CD4-positive, alpha-beta T cell treated with Interferon alpha-2 for 1 hour (primary cell): ENCODE measurements at places on chromosomes 7 and 10.

- peak; percentile 63 for DNase-seq
Observed at GRCh38 chr7:99380032-99380822, 5.7 kb downstream of the ARPC1B start.

GRCh38 chr7:42274053-42274452, 37.0 kb upstream of the GLI3 start:
- no peak for DNase-seq

DNA sequence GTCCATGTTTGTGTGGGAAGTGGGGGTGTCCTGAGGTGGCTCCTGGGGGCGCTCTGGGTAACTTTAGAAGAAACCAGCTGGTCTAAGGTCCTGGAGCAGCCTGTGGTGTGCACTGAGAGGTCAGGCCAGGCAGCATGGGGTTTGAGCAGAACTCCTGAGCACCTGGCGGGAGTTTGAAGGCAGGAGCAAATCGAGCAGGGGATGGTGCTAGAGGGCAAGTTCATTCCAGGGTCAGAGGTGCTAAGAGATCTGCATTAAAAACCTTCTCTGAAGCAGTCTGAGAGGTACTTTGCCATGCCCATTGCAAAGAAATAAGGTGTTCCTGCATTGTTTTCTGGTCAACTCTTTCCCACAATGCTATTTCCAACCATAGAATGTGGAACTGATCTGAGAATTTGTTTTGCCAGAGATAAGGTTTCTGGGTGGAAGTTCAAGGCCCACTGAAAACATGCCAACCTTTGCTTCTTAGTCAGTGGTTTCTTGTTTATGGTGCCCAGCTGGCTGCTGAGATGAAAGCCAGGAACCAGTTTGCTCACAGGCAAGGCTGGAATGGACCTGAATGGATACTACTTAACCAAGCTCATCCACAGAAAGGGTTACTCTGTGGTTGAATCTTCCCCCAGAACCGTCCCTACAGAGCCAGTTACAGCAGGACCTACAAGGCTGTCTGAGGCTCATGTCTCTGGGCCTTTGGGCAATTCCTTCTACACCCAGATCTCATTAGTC, 136.3 kb upstream of the TMEM72 start:
- no peak for DNase-seq

DNA sequence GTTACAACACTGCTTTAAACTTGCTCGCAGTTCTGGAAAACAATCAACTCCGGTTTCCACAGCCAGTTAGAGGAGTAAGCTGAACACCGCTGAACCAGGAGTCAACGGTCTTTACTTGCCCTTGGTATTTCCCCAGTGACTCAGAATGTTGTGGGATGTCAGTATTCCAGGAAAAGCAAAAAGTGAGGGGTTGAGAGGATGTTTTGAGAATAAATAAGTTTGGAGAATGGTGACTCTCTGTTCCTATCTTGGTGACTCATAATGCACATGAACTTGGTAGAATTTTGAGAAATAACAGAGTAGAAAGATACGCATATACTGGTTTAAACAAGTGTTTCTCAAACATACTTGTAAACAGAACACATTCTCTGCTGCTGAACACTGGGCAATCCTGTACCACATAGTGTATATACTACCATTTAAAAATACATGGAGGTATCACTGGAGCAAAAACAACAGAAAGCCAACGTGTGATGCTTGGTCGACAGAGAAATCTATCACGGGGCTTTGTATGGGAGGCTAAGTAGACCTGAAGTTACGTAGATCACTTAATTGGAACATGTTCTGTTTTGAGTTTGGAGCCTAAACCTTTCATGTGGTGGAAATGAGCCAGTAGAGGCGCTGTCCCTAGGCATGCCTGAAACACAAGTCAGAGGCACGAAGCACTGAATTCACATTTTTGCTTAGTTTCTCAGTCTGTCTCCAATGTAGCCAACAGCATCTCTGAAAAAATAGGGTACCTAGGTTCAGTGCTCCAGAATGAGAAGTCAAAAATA, 534.3 kb downstream of the PARD3 start:
- DNase-seq: no peak

DNA sequence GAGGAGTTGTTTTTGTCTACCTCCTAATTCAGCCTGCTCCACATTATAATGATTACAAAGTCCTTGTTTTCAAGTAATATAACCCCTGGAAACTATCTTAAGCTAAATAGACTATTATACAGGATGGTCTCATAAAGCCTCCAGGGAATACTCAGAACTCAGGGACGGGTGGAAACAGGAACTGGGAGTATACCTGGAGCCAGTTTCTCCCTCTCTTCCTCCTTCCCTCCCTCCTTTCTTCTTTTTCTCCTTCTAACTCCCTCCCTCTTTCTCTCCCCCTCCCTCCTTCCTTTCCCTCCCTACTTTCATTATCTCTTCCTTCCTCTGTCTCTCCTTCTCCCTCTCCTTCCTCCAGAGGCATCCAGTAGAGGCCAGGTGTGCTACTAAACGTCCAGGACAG, 76.2 kb upstream of the PRR15 start:
- no peak for DNase-seq

- no peak for DNase-seq
Observed at GRCh38 chr10:84540022-84540616, 211.7 kb downstream of the CCSER2 start.

DNA sequence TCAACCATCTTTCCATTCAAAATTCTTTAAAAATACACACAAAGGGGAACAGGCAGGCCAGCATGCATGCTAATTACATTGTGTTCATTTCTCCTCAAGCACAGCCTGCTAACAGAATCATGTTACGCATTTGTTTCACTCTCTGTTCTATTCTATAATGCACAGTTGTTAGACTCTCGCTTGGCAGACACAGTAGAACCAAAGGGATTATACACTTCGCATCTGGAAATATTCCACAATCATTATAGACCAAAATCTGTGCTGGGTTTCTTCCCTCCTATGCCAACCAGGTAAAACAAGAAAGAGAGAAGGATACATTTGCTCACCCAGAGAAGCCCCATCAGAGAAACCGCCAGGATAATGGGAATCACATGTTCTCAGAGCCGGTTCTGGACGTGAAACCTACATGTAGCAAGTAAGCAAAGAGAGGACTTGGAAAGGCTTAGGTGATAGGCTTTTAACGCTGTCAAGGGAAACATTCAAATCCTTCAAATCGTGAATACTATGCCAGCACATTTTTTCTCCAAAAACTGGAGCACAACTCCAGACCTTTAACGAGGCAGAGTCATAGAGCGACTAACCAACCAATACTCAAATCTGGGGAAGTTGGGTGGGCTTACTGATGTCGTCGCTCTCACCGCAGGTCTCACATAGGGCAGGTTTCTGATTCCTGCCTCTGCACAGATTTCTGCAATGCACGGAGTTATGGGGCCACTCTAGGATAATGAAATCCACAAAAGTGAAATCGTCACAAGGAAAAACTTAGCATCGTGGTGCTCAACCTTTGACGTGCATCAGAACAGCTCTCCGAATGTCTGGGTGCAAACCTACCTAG, 380.5 kb upstream of the AUTS2 start:
- no peak for DNase-seq

GRCh38 chr10:26622891-26623290, 74.6 kb upstream of the PDSS1 start:
- DNase-seq: no peak
